ENCODE measurements at places on chromosomes 3 and 15. TPM values are rescaled to one million over a fixed set of nuclear protein-coding genes. Genes with fewer than 3 reads are reported as not detected.

The ATP2B2 gene
- total RNA-seq: not detected

The GOLGA8H gene
- not detected for total RNA-seq

The GATM gene
- total RNA-seq: 1.3 TPM

The GOLGA8G gene
- total RNA-seq: not detected

The RBM5 gene
- total RNA-seq: 214 TPM
